Lower leg skin (tissue), 4 donors: ENCODE measurements at places on chromosomes 5 and 9.
A peak's percentile ranks its signal among the peaks of the same experiment; 100 is the strongest.

- DNase-seq, result no peak
These were observed 163.1 kb upstream of the TLE4 start for GRCh38 chr9:79408617-79409016.

DNA sequence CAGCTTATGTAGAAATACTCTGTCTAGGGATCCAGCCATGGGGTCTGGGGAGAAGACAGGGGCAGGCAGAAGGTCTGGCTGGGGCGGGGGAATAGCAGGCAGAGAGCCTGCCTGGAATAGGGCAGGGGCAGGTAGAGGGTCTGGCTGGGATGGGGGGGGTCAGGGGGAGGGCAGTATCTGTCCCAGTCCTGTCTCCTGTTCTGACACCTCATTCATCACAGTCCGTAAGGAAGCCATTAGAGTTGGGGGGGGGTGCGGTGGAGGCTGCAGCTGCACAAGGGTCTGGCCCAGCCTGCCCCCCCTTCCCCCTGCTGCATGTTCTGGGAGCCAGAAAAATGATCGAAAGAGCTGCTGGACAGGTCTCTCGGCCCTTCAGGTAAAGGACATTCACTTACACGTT, 32.6 kb downstream of the CNTFR start:
- DNase-seq, result no peak

DNA sequence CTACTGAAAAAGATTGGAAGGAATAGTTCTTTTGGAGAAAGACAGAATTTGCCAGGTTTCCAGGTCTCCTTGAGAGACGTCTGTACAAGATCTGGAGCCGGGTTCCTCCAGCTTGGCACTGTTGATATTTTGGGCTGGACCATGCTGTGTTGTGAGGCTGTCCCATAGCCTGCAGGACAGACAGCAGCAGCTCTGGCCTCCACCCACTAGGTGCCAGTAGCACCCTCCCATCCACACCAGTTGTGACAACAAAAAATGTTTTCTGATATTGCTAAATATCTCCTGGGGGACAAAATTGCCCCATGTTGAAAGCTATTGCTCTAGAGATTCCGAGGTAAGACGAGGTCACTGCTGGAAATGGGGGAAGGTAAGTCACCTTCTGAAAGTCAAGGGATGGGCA, 287.7 kb upstream of the DAP start:
- DNase-seq, result no peak

DNA sequence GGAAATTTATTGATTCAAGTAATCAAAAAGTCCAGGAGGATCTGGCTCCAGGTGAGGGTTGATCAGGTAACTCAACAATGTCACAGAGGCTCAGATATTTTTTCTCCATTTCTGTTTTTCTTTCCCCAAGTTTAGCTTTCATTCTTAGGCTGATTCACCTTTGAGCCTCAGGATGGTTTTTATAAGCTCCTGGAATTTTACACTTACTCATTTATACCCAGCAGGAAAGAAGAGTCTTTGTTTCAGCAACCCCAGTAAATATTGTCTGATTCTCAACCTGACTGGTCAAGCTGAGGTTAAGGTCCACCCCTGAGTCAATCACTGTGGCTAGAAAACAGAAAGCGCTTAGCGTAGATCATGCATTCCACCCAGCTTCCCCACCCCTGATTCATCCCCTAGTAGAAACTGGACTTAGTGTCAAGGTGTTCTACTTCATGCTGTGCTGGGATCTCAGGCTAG, 500.6 kb downstream of the KIF4B start:
- DNase-seq, result no peak

- DNase-seq, result no peak
These were observed 90.4 kb downstream of the PALM2AKAP2 start for GRCh38 chr9:109870365-109870764.

GRCh38 chr5:180093651-180094382, 22.3 kb upstream of the RNF130 start:
- DNase-seq, result peak; percentile 58

DNA sequence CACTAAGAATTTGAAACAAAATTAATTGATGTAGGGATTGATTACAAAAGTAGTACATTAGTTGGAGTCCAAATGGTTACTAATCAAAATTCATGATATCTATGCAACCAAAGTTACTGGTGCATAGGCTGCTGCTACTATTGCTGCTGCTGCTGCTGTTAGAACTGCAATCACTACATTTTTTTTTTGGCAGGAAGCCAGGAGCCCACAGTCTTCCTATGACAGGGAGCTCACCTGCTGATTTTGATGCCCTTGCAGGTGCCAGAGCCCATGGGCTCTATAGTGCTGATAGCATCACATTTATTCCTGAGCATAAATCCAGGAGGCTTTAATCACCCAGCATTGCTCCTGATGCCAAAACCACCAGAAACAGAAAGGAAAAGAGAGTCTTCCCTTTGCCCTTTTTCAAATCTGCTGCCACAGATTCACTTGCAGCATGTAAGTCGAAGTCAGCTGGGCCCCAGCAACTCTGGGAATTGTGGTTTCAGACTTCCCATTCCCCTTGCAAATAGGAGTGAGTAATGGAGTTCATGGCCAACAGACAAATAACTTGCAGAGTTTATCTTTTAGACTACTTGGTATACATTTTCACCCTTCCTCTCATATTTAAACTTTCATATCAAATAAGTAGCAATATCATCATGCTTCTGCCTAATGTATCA, 17.6 kb downstream of the SLCO6A1 start:
- DNase-seq, result no peak

DNA sequence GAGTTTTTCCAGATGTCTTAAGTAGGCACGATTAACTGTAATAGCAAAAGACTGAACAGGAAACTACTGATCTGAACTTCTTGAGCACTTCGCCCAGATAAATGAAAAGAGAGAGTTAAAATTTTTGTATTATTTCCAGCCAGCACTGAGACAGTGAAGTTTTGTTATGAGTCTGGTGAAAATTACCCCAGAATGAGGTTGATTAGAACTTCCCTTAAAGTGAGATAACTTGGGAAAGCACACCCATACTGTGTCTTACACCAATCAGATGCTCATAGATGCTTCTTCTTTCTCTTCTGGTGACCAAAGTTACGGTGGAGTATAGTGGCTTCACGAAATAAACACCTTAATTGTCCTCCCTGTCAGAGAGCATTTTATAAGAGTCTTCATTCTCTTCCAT, 131.8 kb upstream of the SLC12A2 start:
- DNase-seq, result no peak

DNA sequence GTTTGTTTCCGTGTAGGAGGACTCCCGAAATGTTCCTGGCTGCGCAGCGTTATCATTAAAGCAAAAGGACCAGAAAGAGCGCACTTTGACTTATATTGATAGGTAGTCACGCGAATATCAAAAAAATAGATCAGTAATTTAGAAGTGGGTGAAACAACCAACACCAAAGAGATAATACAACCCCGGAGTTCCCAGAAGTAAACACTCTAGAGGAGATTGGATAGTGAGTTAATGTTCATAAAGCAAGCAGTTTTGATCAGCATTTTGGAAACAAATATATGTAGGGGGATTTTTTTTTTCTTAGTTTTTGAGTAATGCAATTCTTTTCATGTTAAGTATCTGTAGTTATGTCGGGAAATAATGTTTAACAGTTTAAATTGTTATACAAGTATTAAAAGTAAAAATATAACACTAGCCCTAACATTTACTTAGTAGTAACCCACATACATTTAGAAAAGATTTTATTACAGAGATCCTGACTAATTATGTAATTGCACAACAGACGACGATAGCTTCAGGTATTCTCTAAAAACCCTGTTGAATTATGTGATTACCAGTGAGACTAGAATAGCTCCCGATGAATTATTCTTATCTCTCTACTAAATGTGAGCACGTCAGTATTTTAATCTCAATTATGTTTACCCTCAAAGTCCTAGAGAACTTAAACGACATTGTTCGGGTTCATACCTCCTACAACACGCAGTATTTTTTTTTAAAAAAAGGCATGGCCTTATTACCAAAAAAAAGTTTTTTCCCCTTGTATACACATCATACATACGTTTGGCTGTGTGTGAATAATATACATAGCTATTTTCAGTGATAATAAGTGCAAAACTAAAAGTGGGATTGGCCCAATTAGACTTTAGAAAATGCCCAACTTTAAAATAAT, 9.4 kb upstream of the NFIB start:
- no peak for DNase-seq

- DNase-seq, result no peak
These were observed 439.0 kb downstream of the ENC1 start for GRCh38 chr5:74201334-74202081.

- no peak for DNase-seq
These were observed 484.6 kb upstream of the TLE4 start for GRCh38 chr9:79087133-79087532.

DNA sequence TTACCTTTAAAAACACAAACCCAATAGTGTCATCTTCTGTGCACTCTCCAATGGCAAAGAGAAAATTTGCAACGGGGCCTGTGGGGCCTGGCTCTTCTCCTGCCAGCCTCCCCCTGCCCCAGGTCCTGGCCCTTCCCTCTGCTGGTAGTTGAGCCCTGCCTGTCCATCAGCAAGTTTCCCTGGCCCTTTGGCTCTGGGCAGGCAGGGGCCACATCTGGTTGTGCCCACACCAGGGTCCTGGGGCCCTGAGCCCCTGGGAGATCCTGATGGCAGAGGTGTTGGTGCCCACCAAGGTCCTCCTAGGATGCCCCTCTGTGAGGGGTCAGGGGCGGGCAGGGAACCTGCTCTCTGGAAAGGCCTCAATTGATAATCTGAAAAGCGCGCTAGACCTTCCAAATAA, 157.3 kb downstream of the DAB2IP start:
- DNase-seq, result no peak

DNA sequence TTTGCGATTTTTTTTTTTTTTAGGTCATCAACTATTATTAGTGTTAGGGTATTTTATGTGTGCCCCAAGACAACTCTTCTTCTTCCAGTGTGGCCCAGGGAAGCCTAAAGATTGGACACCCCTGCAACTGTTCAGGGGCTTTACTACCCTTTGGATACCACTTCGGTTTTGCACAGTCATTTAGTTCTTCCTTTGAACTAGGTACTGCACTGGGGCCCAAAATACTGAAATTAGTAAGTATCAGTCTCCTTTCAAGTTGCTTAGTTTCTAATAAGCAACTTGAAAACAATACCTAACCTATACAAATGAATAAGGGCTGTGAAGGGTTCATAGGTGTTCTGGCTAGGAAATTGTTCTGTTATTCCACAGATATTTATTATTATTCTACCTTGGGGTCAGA, 45.3 kb downstream of the CWC27 start:
- no peak for DNase-seq

DNA sequence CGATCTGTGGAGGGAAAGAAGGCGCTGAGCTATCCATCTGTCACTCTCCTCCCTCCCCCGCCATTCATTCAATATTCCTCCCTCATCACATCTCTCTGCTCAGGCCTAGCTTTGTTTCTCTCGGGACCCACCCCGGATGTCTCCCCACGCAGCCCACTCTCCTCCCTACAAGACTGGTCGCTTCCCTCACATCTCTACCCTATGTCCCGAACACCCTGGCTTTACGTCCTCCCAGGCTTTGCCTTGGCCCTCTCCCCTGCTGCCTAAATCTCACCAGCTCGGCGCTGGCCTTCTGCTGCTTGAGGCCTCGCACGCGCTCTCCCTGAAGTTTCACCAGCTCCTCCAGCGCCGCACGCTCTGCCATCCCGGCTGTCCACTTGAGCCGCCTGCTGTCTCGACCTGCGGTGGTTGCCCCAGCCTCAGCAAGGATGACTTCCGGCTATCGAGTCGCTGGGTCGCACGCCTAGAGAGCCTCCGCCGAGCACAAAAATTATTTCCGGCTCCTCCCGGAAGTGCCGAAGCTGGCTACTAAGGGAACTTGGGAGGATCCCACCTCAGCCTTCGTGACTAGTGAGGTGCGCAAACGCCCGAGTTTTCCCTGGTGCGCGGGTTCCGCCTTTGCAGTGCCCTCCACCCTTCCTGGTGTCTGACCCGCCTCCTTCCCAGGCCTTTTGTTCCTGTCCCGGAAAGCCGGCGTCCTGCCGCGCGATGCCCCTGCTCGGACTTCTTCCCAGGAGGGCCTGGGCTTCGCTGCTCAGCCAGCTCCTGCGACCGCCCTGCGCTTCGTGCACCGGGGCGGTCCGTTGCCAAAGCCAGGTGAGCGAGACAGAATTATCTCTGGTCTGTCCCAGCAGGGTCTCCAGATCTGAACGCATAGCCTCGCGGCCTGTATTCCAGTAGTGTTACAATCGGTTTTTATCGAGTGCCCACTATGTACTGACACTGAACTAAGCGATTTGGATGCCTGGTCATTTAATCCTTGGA, at the start of the genes HARS1 and HARS2:
HARS1 (minus strand) TSS at position 430 of the 984 bp plus-strand sequence; CDS start at position 364, 66 bp downstream.
HARS2 (plus strand) TSS at position 515 of the 984 bp plus-strand sequence; CDS start at position 709, 194 bp downstream.
- peak; percentile 90 for DNase-seq

- DNase-seq, result no peak
These were observed 35.1 kb downstream of the DMXL1 start for GRCh38 chr5:119105971-119106370.

- DNase-seq, result no peak
These were observed 4.7 kb upstream of the GLRX start for GRCh38 chr5:95826949-95827891.

DNA sequence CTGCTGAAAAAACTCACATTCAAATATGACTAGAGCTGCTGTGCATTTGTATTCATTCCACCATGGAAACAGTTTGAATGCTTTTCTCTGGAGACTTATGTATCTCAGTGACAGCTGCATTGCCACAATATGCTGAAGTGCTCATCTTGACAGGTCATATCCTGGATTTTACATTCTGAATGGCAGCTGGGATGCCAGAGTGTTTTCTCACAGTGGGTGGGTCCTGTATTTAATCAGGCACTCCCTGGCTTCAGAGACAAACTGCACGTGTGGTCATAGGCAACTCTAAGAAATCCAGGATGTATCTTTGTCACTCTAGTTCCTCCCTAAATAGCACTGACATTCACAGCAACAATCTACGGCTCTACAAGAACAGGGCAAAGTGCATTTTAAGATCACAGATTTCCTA, 75.6 kb downstream of the ST8SIA4 start:
- DNase-seq, result no peak

GRCh38 chr9:119284118-119284517, 85.1 kb downstream of the BRINP1 start:
- no peak for DNase-seq

DNA sequence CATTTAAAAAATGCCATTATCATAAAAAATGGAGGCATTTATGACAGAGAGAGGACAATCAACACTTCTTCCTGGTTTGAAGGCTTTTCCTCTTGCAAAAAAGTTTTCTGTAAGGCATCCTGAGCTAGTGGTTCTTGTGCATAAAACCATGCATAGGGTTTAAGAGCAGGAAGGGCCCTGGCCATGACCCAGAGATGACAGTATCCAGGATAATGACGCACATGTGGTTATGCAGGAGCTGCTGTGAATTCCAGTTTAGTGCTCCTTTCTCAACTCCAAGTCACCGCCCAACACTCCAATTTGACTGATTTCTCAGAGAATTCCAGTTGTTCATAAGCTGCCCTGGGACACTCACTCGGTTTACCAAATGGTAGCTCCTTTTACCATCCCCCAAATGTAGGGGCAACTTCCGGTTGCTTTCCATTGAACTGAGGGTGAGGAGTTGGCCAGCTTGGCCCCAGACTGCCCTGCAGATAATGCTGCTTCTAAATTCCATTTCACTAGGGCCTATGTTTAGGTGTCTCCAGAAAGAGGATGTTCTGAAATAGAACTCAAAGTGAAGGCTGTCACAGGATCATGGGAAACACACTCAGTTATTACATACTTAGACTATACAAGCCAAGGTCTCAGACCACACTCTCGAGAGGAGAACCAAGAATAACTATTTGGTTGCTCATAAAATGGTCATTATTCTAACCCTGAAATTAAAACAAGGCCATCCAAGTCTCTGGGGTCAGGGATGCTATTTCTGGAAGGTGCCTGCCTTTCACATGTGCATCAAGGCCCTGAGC, 179.1 kb downstream of the SLIT3 start:
- DNase-seq, result peak; percentile 25

GRCh38 chr9:135144581-135145170, 57.2 kb downstream of the OLFM1 start:
- no peak for DNase-seq
